ENCODE measurements at places on chromosomes 6 and 20.

DNA sequence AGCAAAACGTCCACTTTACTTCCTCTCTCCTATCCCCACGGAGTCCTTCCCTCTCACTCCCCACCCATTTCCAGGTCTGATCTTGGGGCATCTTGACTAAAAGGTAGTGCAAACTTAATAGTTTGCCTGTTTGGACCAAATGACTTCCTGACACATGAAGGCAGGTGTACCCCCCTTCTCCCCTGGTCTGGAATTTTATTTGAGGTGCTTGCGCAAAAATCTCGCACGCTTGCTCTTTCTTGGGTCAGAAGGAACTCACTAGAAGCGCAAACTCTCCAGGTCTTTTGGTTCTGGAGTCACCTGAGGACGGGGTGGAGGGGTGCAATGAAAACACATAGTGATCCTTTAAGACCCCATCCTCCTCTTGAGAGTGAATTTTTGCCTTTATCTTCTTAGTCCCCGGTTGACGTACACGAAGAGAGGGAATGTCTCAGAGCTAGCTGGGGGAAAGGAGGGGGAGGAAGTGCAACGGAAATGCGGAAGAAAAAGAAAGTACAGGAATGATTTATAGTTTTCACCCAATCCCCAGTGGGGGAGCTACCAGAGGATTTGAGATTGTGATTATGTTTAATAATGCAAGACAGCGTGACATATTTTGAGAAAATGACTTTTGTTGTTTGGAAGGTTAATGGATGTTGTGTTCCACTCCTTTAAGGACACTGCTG lies 4.9 kb downstream of the ADGRB3 start:
- DNase-seq, result no peak

- no peak for DNase-seq
Measured at GRCh38 chr20:33282991-33283555, at the start of gene BPIFB1. BPIFB1 (plus strand) TSS chr20:33283214; CDS start chr20:33286074, 2,860 bp downstream.

DNA sequence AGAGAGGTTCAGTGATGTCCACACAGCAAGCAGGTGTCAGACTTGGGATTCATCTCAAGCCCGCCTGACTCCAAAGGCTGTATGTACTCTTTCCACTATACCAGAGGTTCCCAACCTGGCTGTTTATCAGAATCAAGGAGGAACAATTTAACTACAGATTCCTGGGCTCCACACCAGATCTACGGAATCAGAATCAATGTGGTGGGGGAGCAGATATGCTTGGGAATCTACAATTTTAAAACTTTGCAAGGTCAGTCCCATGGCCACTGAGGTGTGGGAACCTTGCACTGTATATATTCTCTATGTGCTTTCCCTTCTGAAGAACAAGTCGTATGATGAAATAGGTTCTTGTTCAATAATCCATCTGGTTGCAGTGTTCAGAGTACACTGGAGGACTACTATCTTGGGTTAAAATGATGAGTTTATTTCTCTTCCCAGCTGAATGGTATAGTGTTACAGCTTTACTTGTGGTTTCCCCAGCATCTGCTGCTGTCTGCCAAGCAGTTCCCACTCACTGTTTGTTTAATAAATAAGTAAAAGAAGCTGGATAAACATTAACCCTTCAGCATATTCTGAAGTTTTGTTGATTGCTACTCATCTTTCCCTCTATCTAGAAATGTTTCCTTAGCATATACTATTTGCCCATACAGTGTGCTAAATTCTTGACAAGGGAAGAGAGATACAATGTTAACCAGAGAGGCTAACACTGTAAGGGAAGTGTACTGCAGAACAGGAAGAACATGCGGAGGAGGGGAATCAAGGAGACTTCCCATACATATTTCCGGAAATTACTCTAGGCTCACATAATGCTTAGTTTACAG lies 9.9 kb downstream of the TTI1 start:
- DNase-seq, result no peak

GRCh38 chr20:50574586-50574985 lies 64.4 kb downstream of the PTPN1 start:
- DNase-seq, result no peak

- DNase-seq, result no peak
Measured at GRCh38 chr6:158560836-158561320, 987 bp downstream of the TMEM181 start.

- DNase-seq, result no peak
Measured at GRCh38 chr20:45176526-45177267, 2.0 kb downstream of the PI3 start.

DNA sequence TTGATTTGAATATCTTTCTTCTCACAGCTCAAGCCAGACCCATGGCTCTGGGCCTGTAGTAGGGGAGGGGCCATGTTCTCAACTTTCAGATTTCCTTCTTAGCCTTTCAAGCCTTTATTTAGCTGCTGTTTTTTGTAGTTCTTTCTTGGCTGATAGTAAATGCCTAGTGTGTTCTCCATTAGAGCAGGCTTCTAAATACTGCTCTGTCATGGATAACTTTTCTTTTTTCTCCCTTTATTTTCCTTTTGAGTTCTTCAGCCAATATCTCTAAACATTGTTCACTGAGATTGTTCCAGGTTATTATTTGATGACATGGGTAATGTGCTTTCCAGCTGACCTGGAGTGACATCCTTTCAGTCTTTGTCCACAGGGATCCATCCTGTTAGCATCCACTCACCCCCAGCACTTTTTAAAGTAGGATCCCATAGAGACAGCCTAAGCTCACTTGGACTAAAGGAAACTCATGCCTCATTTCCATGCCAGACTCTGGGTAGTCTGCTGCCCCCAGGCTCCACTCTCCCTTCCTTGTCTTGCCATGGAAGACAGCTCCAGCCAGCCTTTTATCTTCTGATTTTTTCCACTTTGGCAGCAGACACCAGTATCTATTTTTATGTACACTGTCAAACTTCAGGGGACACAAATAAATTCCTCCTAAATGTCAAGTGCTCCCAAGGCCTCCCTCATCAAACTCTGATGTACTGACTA lies 645.6 kb downstream of the RNF144B start:
- no peak for DNase-seq

DNA sequence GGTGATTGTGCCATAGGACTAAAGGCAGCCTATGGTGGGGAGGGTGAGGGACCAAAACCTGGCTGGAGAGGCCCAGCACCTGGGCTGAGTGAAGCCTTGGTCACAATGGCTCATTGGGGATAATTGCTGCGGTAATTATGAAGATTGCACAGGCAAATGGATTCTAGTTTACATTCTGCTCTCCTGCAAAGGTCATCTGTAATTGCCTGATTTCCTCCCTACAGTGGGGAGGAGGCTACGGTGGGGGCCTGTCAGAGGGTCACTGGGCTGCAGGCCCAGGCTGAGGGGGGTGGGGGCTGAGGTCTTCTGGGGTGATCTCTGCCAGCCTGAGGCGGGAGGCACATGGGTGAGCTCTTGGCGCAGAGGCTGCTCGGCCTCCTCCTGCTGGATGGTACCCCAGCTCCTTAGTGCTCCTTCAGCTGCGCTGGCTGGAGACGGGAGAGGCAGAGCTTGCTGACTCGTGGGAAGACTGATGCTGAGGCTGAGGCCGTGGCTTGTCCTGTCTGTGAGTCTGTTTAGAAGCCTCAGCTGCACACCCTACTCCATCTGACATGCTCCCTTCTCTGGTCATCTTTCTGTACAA lies 30.3 kb downstream of the PACSIN1 start:
- DNase-seq, result no peak

GRCh38 chr6:164344801-164345291 lies 930.3 kb downstream of the QKI start:
- no peak for DNase-seq

- DNase-seq, result no peak
Measured at GRCh38 chr6:125022391-125022989, 60.3 kb downstream of the RNF217 start.

DNA sequence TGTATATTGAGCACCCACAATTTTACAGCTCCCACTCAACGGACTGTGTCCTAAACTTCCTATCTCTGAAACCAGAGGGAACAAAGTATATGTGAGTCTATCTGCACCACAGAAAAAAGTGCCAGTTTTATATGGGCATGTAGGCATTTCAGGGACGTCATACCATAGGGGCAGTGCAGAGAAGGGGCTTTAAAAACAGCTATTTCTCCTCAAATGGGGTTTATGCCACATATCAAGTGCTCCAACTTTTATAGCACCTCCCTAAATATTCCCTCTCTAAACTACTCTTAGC lies 28.9 kb upstream of the ASF1A start:
- no peak for DNase-seq

DNA sequence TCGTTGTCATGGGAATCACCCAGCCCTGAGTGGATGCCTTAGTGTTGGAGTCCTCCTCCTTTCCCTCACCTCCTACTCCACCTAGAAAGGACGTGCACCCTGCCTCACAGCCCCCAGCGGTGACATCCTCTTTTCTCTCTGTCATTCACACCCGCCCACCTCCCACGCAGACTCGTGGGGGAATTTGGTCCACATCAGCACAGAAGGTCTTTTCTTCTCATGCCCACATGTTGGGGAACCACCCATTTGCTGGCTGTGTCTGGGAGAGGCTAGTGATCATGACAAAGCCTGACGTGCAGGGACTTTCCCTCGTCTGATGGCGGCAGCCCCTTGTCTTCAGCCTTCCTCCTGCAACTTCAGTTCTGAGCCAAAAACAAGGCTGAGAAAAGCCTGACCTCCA lies 96.0 kb upstream of the CNKSR3 start:
- peak; percentile 26 for DNase-seq

GRCh38 chr20:59573837-59574236 lies 30.5 kb upstream of the PHACTR3 start:
- DNase-seq, result no peak
